ENCODE measurements at places on chromosomes 7 and 10.

- DNase-seq, result no peak
These were observed 1091.2 kb downstream of the KCNMA1 start for GRCh38 chr10:76546411-76546810.

DNA sequence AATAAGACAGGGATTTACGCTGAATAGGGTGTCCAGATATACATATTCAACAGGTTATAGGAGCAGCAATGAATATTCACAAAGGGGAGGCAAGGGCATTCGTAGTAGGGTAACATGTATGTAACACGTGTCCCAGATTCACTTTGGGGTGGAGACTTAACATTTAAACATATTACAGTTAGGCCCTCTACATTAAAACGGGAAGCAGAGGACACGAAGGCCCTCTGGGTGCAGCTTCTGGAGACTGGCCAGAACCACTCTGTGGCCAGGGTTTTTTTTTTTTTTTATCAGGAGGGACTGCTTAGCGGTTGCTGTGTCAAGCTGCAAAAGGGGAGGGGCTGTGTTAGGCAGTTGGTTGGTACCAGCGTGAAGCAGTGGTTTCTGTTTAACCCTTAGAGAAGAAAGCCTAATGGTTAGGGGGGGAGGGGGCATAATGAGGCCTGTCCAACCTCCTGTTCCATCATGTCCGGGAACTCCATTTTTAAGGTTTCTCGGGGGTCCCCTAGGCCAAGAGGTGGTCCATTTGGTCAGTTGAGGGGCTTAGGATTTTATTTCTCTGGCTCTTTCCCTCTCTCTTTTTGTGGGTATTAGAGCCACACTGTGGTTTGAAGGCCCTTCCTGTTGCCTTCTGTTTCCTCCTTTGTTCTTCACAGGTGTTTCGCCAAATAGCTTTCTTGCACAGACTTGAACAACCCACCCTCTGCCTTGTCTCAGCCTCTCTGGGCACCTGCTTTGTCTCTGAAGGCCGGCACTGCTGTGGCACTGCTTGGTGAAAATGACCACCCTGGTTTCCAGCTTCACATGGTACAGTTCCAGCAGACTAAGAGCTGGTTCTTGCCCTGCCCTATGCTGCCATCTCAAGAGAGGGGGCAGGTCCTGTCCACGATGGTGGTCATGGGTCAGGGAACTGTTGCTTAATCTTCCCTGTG, 26.4 kb downstream of the PRF1 start:
- DNase-seq, result no peak

- DNase-seq, result no peak
These were observed 9.6 kb upstream of the MYPN start for GRCh38 chr10:68099736-68100135.

GRCh38 chr10:311901-312665, 176.8 kb downstream of the ZMYND11 start:
- DNase-seq, result no peak

DNA sequence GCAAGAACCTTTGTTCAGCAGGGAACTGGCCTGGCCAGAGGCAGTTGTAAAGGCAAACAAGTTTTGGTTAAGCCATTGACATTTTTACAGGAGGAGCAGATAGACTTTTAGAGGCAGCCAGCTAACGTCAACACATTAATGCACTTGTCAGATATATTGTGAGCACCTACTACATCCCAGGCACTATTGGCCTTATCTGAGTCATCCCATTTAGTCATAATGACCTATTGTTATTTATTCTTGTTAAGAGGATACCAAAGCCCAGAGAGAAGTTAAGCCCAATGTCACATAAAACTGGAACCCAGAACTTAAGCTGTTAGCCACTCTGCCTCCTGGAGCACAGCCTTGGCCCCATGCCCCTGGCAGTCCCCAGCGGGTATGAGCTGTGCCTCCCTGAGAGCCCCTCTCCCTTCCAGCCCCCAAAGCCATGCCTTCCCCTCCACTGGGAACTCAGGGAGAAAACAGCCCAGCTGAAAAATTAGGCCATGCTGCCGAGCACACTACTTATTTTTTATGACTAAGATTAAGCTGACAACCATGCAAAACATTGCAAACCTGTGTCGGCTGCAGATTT, 32.7 kb upstream of the TRIM8 start:
- DNase-seq, result no peak

- DNase-seq, result no peak
These were observed 301.7 kb downstream of the RPS24 start for GRCh38 chr10:78335371-78335690.

DNA sequence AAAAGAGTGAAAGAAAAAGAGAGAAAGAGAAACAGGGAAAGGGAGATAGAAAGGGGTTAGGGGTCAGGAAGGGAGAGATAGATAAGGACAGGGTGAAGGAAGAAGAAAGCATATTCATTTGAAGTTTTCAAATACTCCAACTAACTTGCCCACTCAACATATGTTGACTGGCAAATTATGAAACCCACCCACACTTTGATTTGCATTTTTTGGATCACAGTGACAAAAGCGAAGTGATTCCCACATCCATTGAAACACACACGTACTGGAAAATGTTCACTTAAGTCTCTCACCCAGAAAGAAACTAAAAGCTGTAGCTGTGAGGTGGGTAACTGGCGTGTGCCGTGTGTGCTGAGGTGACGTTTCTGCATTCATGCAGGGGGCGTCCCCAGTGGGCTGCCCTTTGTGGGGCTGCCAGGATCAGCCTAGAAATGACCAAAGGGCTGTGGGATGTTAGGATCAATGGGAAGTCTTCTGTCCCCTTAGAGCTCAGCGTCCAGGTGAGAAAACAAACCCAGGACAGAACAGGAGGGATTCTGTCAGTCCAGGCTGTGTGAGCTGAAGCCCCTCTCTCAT, 134.9 kb upstream of the ADARB2 start:
- no peak for DNase-seq

DNA sequence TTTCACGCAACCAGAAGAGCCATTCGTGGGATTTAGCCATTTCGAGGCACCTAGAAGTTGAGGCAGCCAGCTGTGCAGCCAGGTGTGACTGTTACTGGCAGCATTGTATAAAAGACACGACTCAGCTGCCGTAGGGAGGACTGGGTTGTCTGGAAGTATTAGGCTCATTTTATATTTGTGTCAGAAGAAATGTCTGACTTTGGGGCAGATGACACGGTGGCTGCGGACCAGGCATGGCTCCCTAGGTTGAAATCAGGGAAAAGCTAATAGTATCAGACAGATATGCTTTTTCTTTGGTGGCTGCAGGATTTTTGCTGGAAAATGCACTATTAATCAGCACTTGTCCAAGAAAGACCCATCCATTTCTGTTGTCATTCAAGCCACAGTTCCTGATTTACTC, 4.2 kb upstream of the DPYSL4 start:
- DNase-seq, result no peak

DNA sequence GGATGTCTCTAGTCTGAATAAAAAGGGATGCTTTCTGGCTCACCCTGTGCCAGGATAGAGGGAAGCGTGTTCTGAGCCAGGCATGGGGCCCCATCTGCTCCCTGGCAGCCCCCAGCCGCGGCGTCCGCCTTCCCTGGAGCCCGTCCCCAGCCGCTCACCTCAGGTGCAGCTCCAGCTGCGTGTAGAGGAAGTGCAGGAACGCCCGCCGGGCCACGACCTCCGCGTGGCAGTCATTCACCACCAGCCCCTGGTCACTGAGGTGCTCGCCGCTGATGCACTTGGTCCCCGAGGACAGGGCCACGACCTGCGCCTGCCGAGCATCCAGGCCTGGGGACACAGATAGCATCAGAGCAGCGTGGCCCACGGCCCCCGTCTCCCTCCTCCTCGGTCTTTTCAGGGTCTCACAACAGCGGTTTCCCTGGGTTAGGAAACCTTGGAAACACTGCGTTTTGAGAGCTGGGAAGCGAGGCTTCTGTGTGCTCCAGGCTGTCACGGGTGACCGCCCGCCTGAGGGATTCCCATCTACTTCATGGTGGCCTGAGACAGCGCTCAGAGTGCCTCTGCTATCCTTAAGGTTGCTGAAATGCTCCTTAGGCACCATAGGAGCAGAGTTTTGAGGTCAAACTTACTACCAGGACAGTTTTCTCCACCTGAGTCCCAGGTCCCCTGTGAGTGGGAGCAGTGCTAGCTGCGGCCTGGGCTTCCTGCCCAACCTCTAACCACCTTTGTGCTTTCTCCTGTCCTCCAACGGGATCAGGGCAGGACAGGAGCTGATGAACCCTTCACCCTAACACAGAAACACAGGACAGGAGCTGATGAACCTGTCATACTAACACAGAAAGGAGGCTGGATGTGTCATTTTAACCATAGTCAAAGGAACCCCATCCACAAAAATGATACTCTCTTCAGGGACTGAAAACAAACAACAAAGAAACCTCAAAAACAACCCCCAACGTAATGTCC, 186.1 kb downstream of the WDR37 start:
- no peak for DNase-seq

GRCh38 chr7:158401295-158401694, 186.3 kb downstream of the PTPRN2 start:
- no peak for DNase-seq

- no peak for DNase-seq
These were observed 168.3 kb upstream of the LRGUK start for GRCh38 chr7:133958822-133959221.

- DNase-seq, result no peak
These were observed 263.2 kb downstream of the HGF start for GRCh38 chr7:81506609-81507008.

DNA sequence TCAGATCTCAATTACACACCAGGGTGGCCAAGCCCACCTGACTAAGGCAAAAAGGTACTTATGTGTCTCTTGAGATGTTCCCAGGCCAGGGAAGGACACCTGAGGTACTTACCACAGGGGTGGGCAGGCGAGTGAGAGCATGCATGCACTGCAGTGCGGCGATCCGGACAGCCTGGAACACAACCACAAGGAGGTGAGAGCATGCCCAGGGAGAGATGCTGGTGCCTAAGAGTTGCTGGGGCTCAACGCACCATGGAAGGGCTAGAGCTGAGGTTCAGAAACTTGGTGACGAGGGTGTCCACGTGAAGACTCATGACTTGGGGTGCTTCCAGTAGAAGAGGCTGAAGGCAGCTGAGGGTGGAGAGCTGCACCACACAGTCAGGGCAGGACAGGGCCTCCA, 13.1 kb downstream of the ZDHHC16 start:
- DNase-seq, result no peak

DNA sequence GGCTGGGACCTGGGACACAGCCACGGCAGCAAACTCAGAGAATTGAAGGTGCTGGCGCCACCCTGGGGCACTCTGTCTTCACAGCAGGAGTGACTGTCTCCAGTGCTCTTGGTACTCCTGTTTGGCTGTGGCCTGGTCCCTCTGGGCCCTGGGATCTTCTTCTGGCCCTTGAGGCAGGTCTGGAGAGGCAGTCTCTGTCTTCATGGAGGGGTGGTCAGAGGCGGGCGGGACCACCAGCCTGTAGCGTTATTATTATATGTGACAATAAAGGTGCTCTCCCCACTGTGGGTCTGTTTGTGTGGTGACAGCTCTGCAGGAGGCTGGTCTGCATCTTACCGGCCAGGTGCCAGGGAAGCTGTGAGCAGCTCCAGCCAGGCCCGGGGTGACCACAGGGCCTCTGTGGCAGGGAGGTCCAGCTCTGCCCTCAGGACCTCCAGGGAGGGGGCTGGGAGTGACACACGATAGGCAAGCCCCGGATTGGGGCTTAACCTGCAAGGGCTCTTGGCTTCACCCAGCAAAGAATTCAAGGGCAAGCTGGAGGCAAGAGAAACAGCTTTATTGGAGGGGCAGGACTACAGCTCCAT, 70.3 kb downstream of the MYL10 start:
- no peak for DNase-seq

DNA sequence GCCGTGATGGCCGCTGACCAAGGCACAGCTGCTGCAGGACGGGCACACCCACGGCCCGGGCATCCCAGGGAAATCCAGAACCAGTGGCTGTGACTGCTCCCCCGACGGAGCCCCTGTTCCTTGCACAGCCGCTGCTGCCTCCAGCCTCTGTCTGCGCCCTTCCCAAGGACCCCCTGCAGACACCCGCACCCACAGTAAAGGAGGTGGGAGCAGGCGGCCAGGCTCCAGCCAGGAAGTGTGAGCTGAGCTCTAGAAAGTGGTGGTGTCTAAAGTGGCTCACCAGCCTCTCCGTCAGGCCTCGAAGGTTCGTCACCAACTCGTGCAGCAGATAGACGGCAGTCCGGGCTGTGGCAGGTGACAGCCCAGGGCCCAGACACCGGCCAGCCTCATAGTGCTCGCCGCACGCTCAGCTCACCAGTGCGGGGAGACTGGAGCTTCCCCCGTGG, 306.7 kb downstream of the DNAJB6 start:
- DNase-seq, result no peak

- no peak for DNase-seq
These were observed 7.6 kb upstream of the KLHL7 start for GRCh38 chr7:23098029-23098428.

GRCh38 chr10:26550774-26551526, 112.8 kb downstream of the APBB1IP start:
- no peak for DNase-seq

DNA sequence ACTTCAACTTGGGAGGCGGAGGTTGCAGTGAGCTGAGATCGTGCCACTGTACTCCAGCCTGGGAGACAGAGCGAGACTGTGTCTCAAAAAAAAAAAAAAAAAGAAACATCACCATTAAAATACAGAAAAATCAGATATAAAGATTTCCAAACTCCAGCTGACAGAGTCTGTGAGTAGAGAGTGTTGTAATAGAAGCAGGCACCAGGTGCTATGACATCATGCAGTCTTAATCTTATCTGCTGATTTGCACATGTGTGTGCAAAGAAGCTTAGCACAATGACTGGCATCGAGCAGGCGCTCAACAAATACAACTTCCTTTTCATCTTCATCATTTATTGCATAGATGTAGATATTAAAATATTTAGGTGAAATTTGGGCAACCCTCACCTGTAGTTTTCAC, 92.2 kb downstream of the PRKCQ start:
- DNase-seq, result no peak

GRCh38 chr7:57348646-57349269, 101.2 kb upstream of the ZNF716 start:
- no peak for DNase-seq

DNA sequence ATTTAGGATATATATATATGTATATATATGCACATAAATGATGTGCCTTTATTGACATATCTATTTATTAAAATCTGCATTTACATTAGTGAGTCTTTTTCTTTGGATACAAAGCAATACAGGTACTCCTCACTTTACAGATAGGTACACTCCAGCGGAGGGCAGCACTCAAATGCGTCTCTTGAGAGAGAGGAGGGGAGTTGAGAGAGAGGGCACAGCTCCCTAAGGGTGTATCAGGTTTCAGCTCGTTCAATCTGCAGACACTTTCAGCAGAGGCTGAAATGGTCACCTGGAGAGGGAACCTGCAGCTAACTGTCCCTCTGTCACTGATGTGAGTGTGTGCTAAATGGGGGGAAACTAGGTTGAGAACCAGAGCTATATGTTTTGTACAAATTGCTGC, 21.5 kb downstream of the C10orf53 start:
- no peak for DNase-seq
